ENCODE measurements at places on chromosomes 5 and 9.

DNA sequence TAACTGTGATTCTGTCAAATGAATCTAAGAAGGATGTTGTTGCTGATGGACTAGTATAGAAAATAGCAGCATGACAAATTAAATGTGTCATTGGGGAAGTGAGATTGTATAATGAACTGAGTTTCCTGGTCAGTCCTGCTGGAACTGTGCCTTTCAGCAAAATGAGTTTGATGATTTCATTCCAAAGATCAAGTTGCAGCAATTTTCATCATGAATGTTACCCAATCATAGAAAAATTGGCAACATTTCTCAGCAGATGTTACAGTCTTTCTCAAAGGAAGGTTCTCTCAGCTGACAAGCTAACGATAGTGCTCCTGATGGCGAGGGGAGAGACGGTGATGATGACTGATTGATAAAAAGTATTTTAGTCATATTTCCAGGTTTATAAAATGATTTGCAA, 10.7 kb downstream of the PCDHAC2 start:
- DNase-seq: peak; percentile 5

GRCh38 chr5:157516006-157516405, 56.0 kb downstream of the NIPAL4 start:
- peak; percentile 31 for DNase-seq

DNA sequence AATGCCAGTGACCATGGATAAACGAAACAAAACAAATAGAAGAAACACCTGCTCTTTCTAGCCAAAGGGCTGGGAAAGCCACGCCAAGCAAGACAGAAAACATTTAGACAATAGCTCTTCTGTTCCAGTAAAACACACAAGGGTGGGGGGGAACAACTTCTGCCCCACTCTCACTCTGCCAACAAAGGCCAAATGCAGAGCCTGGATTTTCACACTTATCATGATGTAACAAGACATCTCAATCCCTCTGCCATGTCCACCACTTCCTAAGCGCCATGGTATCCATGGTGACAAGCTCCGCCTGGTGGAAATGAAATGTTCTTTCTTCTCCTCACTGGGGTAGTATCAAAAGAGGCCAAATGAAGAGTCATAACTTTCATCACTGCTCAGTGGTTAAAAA, 60.6 kb downstream of the DRD1 start:
- no peak for DNase-seq

- no peak for DNase-seq
Measured at GRCh38 chr5:88923623-88924329, 40.8 kb upstream of the MEF2C start.

DNA sequence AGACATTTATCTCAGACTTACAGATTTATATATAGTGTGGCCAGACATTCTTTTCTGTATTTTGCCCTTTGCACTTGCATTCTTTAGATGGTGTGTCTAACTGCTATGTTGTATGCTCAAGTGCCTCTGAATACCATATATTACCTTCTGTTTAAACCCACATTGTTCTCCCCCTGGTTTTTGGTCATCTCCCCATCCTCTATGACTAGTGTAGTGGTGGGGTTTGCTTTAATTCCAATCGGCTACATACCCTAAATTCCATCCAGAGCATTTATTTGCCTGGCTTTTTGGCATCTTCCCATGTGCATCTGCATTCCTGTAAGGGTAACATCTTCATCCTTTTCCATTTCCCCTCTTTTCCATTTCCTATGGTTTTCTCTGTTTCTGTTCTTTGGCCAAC, 271.0 kb upstream of the SLC30A5 start:
- no peak for DNase-seq

DNA sequence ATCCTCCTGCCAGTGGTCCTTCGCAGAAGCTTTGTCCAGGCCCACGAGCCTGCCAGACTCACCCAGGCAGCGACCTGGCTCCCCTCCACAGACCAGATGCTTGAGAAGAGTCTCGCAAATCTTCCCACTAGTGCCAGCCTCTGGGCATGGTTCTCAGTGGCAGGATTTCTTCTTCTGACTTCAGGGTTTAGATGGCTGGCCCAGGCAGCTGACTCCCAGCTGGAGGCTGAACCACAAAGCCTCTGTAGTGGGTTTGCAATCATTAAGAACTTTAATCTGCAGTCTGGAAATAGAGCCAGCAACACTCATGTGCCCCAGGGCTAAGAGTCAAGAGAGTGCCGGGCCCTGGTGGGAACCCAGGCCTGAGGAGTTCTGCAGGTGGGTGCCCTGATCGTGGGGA, 90.6 kb upstream of the ICE1 start:
- DNase-seq: no peak

DNA sequence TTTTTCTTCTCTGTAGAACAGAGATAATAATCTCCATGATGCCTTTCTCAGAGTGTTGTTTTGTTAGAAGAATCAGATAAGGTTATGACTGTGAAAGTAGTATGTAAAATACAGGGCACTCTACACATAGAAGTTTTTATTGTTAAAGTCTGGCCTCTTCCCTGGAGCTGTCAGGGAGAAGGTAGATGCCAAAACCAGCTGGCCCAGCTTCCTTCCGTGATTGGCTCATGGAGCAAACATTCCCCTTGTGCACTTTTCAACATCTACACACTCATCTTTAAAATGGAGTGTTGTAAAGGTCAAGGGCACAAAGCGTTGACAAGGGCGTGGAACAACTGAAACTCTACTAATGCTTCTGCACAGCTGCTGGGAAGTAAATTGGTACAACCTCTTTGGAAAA, 7.4 kb upstream of the RNF183 start:
- no peak for DNase-seq

- peak; percentile 30 for DNase-seq
Measured at GRCh38 chr5:102453716-102454115, 45.1 kb downstream of the SLCO6A1 start.

- no peak for DNase-seq
Measured at GRCh38 chr5:68745448-68745847, 348.4 kb upstream of the SLC30A5 start.

DNA sequence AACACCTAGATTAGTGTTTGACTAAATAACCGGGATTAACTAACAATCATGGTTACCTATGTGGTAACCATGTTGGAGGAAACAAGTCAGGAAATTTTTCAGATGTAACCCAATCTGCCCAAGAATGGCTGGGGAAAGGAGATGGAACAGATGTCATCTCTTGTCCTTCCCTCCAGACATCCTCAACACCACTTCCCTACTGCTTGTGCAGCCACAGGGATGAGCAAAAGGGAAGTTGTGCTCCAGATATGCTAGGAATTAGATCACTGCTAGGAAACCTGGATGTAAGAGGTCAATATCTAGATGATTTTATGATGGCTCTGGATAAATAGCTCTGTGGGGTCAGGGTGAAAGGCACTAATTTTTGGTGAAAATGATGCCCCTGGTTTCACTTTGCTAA, 61.3 kb upstream of the ELL2 start:
- DNase-seq: peak; percentile 9

DNA sequence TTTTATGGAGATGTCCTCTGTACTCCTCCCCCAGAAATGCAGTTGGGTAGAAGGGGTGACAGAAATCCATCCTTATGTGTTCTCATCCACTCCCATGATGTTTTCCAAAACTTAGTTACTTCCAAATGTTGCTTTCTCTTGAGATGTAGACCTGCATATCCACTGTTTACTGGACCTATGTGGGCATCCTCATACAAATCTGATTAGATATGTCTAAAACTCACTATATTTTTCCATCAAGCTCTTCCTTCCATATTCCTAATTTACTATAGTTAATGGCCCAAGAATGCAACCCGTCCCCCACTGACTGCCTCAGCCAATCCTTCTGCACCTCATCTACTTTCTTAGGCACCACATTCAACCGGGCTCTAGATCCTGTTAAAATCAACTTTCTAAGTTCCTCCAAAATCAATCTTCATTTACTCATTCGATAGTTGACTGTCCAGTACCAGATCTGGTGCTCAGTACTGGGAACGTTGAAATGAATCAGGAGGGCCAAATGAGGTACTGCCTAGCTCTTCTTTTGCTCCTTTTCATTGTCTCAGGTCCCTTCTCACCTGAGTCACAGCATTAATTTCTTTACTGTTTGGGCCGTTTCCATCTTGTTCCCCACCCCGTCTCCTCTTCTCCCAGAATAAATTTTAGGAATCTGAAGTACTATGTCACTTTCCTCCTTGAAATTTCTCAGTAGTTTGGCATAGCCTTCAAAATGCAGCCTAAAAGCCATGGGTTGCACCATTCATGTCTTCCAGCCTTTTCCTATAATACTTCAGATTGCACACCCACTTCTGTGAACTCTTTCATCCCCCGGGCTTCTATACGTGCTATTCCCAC, 7.9 kb downstream of the PLK2 start:
- DNase-seq: no peak

GRCh38 chr9:69548681-69549080, 123.5 kb downstream of the APBA1 start:
- DNase-seq: no peak

DNA sequence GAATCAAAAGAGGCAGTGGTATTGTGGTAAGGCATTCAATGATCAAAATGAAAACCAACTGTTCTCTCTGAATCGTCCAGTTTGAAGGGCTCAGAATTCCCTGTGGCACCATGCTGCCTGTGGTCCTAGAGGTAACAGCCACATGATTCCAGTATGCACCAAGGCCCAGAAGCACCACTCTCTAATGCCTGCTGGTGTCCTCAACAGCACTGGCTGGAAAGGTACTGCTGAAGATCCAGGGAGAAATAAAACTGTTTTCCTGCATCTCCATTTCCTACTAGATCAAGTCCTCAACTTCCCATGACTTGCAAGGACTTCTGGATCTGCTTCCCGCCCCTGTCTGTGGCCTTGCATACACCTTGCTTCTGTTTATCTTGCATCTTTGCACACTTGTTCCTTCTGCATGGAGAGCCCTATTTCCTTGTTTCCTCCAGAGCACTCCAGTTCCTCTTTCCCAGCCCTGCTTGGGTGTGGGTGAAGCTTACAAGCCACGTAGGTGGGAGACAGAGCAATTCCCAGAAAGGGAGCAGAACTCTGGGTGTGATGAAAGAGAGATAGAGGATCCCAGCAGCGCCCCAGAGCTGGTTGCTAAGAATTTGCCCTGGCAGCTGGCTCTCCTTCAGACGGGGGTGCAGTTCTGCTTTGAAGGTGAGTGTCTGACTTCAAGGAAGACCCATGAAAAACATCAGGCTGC, 41.0 kb upstream of the EQTN start:
- peak; percentile 94 for DNase-seq
